ENCODE measurements at places on chromosomes 16 and 17.

GRCh38 chr16:88300463-88300835, 82.3 kb upstream of the ZNF469 start:
- DNase-seq, result no peak

DNA sequence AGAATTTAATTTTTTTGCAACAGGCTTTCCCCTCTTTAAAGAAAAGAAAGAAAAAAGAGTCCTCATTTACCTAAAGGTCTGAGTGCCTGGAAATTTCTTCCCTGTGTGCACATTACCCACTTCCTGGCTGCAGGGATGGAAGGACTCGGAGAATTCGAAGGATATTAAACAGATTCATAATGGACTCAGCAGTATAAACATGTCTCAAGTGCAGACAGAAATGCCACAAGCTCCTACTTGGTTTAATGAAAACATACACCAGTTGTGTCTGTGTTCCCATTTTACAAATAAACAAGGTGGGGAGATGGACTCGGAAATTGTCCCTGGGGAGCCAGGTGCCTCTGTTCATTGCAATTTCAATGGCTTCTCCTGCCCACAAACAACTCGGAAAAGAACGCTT, 47.2 kb downstream of the MEOX1 start:
- no peak for DNase-seq

DNA sequence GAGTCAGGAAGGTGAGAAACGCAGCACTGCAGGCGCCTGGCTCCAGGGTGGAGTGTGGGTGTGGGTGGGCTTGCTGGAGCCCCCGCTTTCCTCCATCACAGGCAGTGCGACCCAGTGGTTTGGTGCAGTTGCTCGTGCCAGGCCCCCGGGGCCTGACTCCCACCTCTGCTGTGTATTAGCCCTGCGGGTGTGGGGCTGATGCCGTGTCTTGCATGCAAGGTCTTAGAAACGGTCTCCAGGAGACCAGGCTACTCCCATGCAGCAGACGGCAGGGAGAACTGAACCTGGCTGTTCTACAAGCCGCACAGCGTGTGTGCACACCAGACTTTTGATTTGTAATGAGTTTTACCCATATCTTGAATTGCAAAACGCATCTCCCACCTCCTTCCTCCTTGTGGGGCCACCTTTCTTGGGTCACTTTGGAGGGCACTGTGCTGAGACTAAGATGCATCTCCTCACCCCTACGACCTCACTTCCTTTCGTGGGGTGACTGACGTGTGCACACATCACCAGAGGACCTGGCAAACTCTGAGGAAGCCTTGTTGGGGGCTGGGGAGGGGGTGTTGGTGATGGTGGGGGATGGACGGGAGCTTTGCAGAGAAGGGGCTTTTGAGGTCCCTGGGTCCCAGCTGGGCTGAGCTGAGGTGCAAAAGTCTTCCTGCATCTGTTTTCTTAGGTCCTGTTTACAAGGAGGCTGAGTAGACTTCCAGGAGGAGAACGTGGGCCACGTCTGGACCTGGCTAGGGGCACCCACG, 101.8 kb upstream of the TNRC6C start:
- DNase-seq, result no peak

GRCh38 chr17:44384823-44385286, 4.6 kb downstream of the ITGA2B start:
- no peak for DNase-seq

- DNase-seq, result no peak
These were observed 52.8 kb downstream of the CLEC19A start for GRCh38 chr16:19338335-19338734.

- no peak for DNase-seq
These were observed 10.2 kb upstream of the LRRC37B start for GRCh38 chr17:31997005-31997404.

DNA sequence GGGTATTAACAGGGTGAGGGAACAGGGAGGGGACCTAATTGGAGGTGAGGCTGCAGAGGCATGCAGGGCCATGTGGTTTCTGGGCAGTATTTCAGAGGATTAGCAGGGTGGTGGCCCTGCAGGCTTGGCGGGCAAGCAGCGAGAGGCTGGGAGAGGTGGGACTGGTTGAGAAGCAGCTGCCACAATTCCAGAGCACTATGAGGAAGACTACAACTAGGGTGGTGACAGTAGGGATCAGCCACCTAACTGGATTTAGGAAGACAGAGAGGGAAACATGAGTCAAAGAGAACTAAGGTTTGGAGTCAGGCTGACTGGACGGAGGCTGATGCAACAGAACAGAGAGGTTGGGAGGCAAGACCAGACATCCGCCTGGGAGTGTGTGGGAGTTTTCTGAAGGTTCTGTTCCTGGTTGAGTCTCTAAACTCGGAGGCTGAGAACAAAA, 12.3 kb downstream of the ALOXE3 start:
- no peak for DNase-seq

- DNase-seq, result no peak
These were observed 1.4 kb upstream of the NBR1 start for GRCh38 chr17:43169561-43170139.

- no peak for DNase-seq
These were observed 54.3 kb upstream of the NOL11 start for GRCh38 chr17:67663457-67663856.

DNA sequence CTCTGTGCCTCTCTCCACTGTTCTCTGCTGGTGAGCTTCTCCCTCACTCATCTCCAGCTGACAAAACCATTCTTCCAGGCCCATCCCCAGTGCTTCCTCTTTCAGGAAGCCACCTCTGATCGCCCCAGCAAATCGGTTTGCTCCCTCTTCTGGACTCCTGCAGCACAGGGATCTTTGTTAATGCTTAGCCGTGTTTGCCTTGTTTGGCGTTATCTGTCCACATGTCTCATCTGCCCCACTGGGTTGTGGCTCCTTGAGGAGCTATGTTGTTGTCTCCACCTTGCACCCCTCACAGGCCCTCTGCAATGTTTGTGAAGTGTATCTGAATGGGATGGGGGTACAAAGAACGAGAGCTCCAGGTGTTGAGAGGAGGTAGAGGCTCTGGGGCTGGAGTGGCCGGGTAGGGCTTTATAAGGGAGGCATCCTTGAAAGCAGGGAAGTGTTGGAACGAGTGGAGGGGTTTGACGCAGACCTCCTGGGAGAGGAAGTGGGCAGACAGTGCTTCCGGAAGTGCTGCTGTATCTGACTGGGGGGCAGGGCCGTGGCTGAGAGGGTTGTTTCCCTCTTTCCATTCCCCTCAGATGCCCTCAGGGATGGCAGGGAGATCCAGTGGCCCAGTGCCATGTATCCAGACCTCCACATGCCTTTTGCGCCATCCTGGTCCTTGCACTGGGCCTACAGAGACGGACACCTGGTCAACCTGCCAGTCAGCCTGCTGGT, 27.8 kb downstream of the CASKIN2 start:
- DNase-seq, result peak; percentile 24

- no peak for DNase-seq
These were observed 626 bp downstream of the PELP1 start for GRCh38 chr17:4703330-4703691.

GRCh38 chr17:71396711-71397110, 724.1 kb upstream of the SOX9 start:
- no peak for DNase-seq

- no peak for DNase-seq
These were observed 768 bp upstream of the TBX6 start for GRCh38 chr16:30092373-30093010.

- DNase-seq, result no peak
These were observed 38.7 kb downstream of the ESRP2 start for GRCh38 chr16:68197250-68197649.

GRCh38 chr16:77468831-77469230, 34.0 kb upstream of the ADAMTS18 start:
- no peak for DNase-seq

GRCh38 chr17:67506966-67507365, 129.9 kb downstream of the PITPNC1 start:
- no peak for DNase-seq

- DNase-seq, result peak; percentile 27
These were observed 76.7 kb downstream of the CHD9 start for GRCh38 chr16:53131363-53132071.

- DNase-seq, result no peak
These were observed 3.7 kb downstream of the DYNLL2 start for GRCh38 chr17:58086953-58087352.

GRCh38 chr17:49935526-49936210, 33.3 kb upstream of the DLX4 start:
- DNase-seq, result no peak

GRCh38 chr16:28863929-28864793, 518 bp downstream of the SH2B1 start:
- no peak for DNase-seq

GRCh38 chr17:35870906-35871819, 2.5 kb upstream of the HEATR9 start:
- DNase-seq, result no peak

GRCh38 chr17:3809135-3809534, 8.1 kb upstream of the ITGAE start:
- DNase-seq, result no peak

DNA sequence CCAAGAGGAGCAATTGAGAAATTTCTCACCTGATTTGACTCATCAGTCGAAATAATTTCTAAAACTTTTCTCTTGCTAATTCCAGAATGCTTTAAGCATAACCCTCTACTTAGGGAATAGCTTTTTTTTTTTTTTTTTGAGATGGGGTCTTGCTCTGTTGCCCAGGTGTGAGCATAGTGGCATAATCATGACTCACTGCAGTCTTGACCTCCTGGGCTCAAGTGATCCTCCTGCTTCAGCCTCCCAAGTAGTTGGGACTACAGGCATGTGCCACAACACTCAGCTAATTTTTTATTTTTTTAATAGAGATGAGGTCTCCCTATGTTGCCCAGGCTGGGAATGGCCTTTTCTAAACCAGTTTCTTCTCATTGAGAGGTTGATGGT, 13.7 kb upstream of the NFATC3 start:
- no peak for DNase-seq

- DNase-seq, result no peak
These were observed 25.5 kb upstream of the METRNL start for GRCh38 chr17:83053739-83054451.

GRCh38 chr17:14946481-14946880, 318.6 kb downstream of the PMP22 start:
- DNase-seq, result no peak

DNA sequence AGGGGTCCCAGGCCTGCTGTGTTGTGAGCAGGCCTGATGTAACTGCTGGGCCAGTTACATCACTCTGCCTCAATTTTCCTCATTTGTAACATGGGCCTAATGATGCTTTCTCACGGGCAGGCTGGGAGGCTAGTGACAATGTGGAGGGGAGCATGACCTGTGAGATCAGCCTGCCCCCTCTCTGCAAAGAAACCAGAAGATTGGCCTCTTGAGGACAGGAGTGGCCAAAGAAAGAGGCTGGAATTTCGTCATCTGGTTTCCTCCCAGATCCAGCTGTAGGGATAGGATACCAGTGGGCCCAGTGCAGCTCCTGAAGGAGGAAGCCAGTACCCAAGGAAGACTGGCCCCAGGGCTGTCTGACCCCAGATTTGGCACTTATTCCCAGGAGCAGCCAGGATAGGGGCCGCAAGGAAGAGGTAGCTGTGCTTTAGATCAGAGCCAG, 615 bp upstream of the SREBF1 start:
- no peak for DNase-seq

- DNase-seq, result no peak
These were observed 17.1 kb upstream of the CORO1A start for GRCh38 chr16:30166202-30166902.

All from activated T-cell treated with anti-CD3 and anti-CD28 coated beads for 1 hour (primary cell).